ENCODE measurements at places on chromosomes 12 and 14.

GRCh38 chr14:20434701-20435581, 1.0 kb downstream of the KLHL33 start:
- DNase-seq = no peak

DNA sequence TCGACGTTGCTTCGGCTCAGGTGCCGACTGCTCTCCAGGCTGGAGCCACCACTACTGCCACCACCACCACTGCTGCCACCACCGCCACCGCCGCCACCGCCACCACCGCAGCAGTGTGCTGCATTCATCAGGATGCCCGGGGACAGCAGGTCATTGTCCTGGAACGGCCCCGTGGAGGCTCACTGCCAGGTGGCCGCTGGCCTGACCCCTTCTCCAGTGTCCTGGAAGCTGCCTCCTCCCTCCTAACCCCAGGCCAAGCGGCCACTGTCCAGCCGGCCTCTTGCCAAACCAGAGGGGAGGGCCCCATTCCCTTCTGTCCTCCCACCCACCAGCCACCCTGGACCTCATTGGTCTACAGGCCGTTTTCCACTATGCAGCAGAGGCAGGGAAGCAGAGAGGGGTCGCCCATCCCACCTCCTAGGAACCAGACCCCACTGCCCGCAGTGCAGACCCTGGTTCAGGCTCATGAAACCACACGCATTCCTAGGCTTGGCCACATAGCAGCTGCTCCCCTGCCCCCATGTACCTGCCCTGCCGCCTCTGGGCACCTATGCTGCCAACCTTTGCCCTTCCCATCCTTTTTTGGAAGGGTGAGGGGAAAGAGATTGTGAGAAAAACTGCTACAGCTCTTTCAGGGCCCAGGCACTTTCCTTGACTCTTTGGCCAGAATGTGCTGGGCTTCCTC, 15.2 kb downstream of the ARL6IP4 start:
- no peak for DNase-seq

- no peak for DNase-seq
Measured at GRCh38 chr12:50111395-50111692, 692 bp upstream of the COX14 start.

- no peak for DNase-seq
Measured at GRCh38 chr14:45990252-45990651, 661.3 kb downstream of the RPL10L start.

DNA sequence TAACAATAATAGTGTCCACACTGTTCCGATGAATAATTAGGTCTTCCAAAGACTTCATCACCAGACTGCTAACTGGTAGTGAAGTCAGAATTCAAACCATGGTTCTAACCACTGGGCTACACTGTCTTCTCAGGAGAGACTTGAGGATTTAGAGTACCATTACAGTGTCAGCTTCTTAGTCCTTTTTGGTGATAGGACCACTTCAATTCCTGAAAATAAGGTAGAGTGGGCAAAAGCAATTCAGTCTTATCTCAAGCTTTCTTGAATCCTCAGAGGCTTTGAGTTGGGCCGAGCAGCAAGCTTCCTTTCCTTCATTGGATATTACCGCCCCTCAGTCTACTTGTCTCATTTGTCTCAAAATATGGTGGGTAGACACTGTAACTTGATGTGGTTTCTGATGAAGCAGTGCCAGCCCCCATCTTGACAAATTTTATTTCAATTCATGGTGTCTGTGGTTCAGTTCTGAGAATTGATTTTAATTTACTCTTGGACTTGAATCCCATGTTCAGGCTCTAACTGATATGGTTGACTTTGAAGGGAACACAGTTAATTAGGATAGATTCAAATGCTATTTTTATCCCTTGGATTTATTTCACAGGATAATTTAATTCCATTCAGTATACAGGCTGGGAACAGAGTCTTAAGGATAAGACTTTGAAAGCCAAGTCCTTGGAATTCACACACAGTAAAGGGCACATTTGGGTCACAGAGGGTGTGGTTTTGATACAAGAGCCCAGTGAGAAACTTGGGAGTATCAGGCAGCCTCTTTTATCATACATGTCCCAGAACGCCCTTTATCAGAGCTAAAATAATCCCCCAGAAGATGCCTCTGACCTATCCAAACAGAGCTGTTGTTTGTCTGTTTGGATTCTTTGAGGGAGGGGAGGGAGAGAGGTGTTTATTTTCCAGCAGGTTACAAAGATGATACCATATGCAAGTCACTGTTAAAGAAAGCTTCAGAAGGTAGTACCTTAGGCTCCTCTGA, 167.3 kb downstream of the PRKCH start:
- DNase-seq = no peak

- DNase-seq = no peak
Measured at GRCh38 chr14:74035556-74035955, 16.4 kb downstream of the BBOF1 start.

- DNase-seq = no peak
Measured at GRCh38 chr12:127336416-127336815, 930.6 kb upstream of the TMEM132C start.

- DNase-seq = no peak
Measured at GRCh38 chr12:106001837-106002218, 136.9 kb downstream of the NUAK1 start.

- no peak for DNase-seq
Measured at GRCh38 chr14:29648045-29648444, 279.6 kb downstream of the PRKD1 start.

DNA sequence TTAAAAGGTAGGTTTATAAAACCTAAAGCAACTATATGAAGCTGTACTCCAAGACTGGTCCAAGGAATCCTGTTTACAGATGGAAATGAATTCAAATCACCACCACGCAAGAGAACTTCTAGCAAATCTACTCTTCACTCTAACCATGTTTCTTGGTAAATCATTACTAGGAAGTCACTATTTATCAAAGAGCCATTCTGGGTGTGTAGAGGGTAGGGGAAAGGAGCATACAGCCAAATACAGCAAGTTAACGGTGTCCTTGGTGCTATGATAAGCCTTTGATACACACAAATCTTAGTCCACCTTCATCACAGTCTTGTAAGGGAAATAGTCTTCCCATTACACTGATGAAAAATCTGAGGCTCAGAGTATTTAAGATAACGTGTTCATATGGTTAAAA, 16.8 kb downstream of the NIN start:
- DNase-seq = no peak

DNA sequence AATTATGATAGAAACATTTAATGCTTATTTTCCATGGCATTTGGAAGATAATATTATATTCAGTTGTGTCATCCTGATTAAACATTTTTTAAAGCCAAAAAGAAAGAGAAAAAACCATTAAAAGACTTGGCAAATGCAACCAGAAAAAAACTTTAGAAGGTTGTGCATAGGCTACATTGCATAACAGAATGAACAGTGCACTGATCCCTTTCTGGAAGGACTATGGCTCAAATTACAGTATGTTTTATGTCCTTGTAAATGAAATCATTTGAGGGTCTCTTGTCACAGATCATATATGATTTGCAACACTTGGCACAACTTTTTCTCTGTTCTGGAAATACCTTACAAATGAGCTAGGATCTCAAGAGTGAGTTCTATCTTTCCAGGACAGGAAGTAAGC, 275.2 kb upstream of the FLRT2 start:
- no peak for DNase-seq

GRCh38 chr12:99087278-99087677, 442.2 kb downstream of the APAF1 start:
- DNase-seq = peak; percentile 40

GRCh38 chr12:41058266-41058665, 129.9 kb upstream of the PDZRN4 start:
- no peak for DNase-seq

DNA sequence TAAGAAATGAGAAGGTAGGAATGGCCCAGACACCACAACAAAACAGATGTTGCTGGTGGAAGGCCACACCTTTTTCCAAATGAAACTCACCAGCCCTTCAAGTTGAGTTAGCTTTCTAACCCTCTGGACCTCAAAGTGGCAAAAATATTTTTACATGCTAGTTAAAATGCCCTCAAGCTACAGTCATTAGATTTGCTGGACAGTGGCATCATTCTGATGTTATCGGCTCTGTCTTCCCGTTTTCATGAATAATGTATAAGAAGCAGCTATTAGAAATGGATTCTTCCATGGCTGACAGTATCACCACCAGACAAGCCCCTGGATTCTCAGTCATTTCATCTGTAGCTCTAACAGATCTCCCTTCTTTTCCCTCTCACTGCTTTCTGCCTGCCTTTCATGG, 37.1 kb upstream of the PLXNC1 start:
- no peak for DNase-seq

- no peak for DNase-seq
Measured at GRCh38 chr14:68518761-68519670, 273.9 kb downstream of the ZFP36L1 start.

DNA sequence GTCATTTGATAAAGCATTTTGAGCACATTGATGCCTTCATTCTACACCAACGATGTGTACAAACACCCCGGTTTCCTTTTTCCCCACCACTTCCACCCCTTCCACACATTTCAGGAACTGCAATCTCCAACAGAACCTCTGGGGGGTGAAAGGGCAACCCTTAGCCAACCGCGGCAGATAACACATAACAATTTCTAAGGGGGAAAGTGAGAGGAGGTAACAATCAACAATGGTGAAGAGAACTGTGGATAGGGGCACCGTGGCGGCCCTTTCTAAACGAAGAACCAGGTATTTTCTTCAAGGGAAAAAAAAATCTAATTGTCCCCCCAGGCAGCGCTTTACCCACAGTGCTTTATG, 1.1 kb downstream of the KITLG start:
- DNase-seq = no peak

- DNase-seq = no peak
Measured at GRCh38 chr14:24959791-24960331, 90.1 kb downstream of the STXBP6 start.
